T-cell (primary cell): ENCODE measurements at places on chromosomes 12 and 14. TPM values are rescaled to one million over a fixed set of nuclear protein-coding genes. Genes with fewer than 3 reads are reported as not detected.

DNA sequence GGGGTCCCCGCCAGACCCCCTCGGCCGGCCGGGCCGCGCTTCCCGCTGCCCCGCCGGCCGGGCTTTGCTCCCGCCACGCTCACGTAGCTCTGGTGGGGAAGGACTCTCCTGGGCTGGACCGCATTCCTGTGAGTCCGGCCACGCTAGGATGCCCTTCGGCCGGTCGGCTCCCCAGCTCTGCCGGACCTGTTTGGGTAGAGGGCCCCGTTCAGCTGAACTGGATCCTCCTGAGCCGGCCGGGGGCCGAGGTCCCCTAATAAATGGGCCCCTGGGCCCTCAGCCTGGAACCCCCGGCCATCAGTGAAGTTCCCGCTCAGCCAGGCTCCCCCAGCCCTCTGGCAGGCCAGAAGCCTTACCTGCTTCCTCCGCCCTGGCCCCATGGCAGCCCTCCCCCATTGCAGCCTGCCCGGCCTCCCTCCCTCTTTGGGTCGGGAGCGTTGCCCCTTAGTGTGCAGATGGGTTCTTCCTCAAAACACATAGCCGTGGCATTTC, 593 bp downstream of the UNC119B start:
- peaks cover 23% of the 10 kb centered on the region for H3K4me1 ChIP-seq
- DNase-seq: no peak
- no peaks in the 10 kb centered on the region for H3K36me3 ChIP-seq
- H3K27ac ChIP-seq: peak overlapping the region; percentile 42

Gene NDRG2
- 27.1 TPM for total RNA-seq

DNA sequence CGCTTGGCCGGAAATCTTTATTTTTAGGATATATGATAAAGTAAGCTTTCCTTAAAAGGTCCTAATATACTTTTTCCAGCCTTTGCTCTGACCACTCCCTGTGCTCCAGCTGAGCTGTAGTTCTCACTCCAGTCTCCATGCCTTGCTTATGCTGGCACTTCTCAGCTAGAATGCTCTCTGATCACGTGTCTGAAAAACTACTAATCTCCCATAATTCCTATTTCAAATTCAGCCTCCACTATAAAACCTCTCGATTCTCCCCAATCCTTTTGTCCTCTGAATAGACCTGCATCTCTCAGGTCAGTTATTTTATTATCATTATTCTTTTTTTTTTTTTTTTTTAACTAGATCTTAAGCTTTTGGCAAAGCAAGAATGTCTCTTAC, 3.7 kb downstream of the BIN2 start:
- H3K36me3 ChIP-seq: no peaks in the 10 kb centered on the region
- H3K27ac ChIP-seq: peak overlapping the region; percentile 93
- peak overlapping the region; percentile 17 for H3K4me3 ChIP-seq
- peaks cover 86% of the 10 kb centered on the region for H3K4me1 ChIP-seq
- H3K27me3 ChIP-seq: no peaks in the 10 kb centered on the region

Gene KITLG
- not detected for total RNA-seq

- no peak overlapping the region for H3K27ac ChIP-seq
- no peaks in the 10 kb centered on the region for H3K27me3 ChIP-seq
- peaks cover 18% of the 10 kb centered on the region for H3K4me1 ChIP-seq
- DNase-seq: no peak
Measured at GRCh38 chr14:103563844-103564505, 1.2 kb downstream of the COA8 start.

Gene CLEC9A
- total RNA-seq: 0.61 TPM

Gene LMNTD1
- not detected for total RNA-seq

DNA sequence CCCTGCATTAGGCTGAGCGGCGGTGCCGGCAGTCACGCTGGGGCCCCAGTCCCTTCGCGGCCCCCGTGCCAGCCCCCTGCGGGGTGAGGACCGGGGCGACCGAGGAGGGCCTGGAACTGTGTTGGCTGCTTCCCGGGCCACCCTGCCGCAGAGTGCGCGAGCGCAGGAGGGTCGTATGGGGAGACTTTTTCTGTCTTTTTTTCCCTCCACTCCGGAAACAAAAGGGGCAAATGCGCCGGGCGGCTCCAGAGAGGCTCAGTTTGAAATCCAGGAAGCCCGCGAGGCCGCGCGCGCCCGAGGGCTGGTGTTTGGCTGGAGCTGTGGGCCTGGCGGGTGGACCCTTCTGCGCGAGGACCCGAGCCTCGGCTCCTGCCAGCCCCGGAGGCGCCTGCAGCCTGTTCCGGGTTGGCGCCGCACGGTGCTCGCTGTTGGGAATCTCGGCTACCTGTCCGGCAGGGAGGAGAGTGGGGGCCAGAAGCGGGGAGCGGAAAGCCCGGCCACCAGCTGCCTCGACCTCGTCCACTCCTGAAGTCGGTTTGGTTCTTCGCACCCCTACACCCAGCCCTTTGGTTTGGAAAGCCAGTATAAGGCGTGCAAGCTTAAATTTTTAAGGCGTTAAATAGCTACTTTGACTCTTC, 638 bp downstream of the PLEKHG3 start:
- no peaks in the 10 kb centered on the region for H3K27me3 ChIP-seq
- peak overlapping the region; percentile 80 for H3K27ac ChIP-seq
- no peak for DNase-seq
- no peaks in the 10 kb centered on the region for H3K36me3 ChIP-seq

- no peak overlapping the region for H3K27ac ChIP-seq
- no peak overlapping the region for H3K4me3 ChIP-seq
Measured at GRCh38 chr14:99079061-99079727, 192.8 kb downstream of the BCL11B start.

Gene LRIG3
- total RNA-seq: not detected

DNA sequence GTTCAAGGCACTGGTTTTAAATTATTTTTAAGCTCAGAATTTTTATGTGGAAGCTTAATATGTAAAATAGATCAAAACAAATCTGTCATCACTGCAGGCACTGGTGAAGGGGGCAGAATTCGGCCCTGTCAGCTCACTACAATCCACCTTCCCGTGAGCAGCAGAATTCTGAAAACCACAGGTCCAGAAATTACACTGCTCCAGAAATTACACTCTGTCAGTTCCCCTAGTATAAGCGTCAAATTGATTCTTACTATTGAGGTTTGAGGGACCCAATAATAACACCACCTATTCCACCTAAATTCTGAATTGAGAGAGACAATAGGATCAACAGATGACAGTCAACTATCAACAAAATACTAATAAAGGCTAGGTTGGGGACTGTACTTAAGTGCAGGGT, 245.5 kb downstream of the PHLDA1 start:
- H3K4me3 ChIP-seq: no peak overlapping the region
- H3K4me1 ChIP-seq: no peaks in the 10 kb centered on the region
- no peaks in the 10 kb centered on the region for H3K36me3 ChIP-seq
- H3K27ac ChIP-seq: no peak overlapping the region
- no peaks in the 10 kb centered on the region for H3K27me3 ChIP-seq

- no peaks in the 10 kb centered on the region for H3K27me3 ChIP-seq
- no peaks in the 10 kb centered on the region for H3K4me1 ChIP-seq
- no peak for DNase-seq
- no peak overlapping the region for H3K27ac ChIP-seq
Measured at GRCh38 chr12:42124764-42125387, 19.8 kb downstream of the GXYLT1 start.

Gene CD69
- 606 TPM for total RNA-seq

Gene OTOGL
- not detected for total RNA-seq

DNA sequence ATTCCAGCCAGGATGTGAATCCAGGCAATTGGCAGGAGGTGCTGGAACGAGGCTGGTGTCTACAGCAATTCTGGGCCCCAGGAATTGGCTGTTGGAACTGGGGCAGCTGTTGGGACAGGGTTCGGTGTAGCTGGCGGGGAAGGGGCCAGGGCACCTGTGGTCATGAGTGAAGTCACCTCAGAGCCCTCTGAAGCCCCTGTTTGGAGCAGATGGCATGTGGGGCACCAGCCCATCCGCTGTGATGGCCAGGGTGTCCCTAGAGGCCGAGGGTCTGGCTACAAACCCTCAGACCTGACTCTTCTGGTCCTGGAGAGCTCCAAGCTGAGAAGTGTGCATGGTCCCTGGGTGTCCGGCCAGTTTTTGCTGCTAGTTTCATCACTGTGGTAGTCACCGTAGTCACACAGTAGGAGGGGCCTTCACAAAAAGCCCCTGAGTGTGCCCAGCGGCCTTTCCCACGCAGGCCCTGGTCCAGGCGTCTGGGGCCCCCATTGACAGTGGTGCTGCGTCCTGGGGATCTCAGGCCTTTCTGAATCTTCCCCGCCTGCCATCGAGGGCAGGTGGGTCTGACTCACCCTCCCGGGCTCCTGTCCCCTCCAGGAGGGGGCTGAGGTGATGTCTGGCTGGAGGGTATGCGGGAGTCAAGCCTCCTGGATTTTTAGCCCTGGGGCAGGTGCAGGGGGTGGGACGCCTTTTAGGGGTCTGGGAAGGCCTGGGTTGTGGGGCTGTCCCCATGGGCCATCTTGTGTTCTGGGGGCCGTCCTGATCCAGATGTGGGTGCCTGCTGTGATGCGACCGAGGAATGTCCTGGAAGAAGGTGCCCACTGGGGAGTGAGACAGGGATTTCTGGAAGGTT, 368.0 kb downstream of the TMEM121 start:
- no peak overlapping the region for H3K27ac ChIP-seq
- no peaks in the 10 kb centered on the region for H3K36me3 ChIP-seq
- no peak overlapping the region for H3K4me3 ChIP-seq
- peaks cover 5% of the 10 kb centered on the region for H3K4me1 ChIP-seq

- no peak overlapping the region for H3K27ac ChIP-seq
- no peak for DNase-seq
- H3K4me1 ChIP-seq: no peaks in the 10 kb centered on the region
- H3K4me3 ChIP-seq: no peak overlapping the region
- no peaks in the 10 kb centered on the region for H3K27me3 ChIP-seq
- no peaks in the 10 kb centered on the region for H3K36me3 ChIP-seq
Measured at GRCh38 chr14:32350020-32350419, 20.9 kb downstream of the AKAP6 start.

DNA sequence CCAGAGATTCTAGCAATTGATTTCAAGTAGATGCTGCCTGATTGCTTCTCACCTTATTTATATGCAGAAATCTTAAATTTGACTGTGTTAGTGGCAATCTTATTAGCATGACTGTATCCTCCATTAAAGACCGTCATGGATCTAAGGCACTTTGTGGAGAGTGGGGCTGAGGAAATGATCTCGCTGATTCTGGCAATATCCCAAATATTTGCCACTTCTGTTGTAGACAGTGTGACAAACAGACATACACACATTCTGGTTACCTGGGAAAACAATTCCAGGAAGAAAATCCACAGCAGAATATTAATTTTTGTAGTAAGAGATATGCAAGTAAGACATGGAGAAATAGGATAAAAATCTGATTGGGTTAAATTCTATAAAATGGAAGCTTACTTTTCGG, 269.0 kb upstream of the G2E3 start:
- no peaks in the 10 kb centered on the region for H3K4me1 ChIP-seq
- no peaks in the 10 kb centered on the region for H3K36me3 ChIP-seq
- no peak overlapping the region for H3K27ac ChIP-seq
- H3K27me3 ChIP-seq: no peaks in the 10 kb centered on the region

GRCh38 chr14:88473791-88474190, 81.0 kb downstream of the PTPN21 start:
- no peak overlapping the region for H3K27ac ChIP-seq
- no peak for DNase-seq

GRCh38 chr14:32217301-32217700, 14.2 kb upstream of the RNU6-8 start:
- no peak overlapping the region for H3K4me3 ChIP-seq
- peaks cover 4% of the 10 kb centered on the region for H3K27me3 ChIP-seq
- no peak for DNase-seq
- H3K4me1 ChIP-seq: no peaks in the 10 kb centered on the region
- H3K36me3 ChIP-seq: no peaks in the 10 kb centered on the region

- no peak for DNase-seq
- H3K4me3 ChIP-seq: no peak overlapping the region
- no peak overlapping the region for H3K27ac ChIP-seq
- H3K27me3 ChIP-seq: no peaks in the 10 kb centered on the region
Measured at GRCh38 chr12:89215196-89215595, 137.1 kb downstream of the DUSP6 start.

- no peak for DNase-seq
- H3K36me3 ChIP-seq: no peaks in the 10 kb centered on the region
- no peaks in the 10 kb centered on the region for H3K4me1 ChIP-seq
- no peak overlapping the region for H3K4me3 ChIP-seq
Measured at GRCh38 chr12:76680940-76681339, 83.0 kb upstream of the ZDHHC17 start.

Gene PRIMA1
- not detected for total RNA-seq
